ENCODE measurements at places on chromosomes 1 and 21. TPM values are rescaled to one million over a fixed set of nuclear protein-coding genes. Genes with fewer than 3 reads are reported as not detected.

OR14K1 gene
- not detected for total RNA-seq

DNA sequence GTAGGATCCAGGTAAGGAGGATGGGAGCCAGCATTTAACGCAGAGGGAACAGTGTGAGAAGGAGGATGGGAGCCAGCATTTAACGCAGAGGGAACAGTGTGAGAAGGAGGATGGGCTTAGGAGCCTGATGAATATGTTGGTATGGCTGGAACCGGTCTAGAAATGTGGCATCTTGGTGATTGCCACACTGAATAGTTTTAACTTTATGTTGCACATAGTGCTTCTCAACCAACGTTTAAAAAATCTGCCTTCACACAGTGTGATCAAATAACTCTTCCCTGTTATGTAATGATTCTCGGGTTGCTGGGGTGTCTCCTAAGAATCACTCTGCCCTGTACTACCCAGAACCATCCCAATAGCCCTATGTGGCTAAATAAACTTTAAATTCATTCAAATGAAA lies 146.9 kb upstream of the DUSP10 start:
- no peak for DNase-seq

DNA sequence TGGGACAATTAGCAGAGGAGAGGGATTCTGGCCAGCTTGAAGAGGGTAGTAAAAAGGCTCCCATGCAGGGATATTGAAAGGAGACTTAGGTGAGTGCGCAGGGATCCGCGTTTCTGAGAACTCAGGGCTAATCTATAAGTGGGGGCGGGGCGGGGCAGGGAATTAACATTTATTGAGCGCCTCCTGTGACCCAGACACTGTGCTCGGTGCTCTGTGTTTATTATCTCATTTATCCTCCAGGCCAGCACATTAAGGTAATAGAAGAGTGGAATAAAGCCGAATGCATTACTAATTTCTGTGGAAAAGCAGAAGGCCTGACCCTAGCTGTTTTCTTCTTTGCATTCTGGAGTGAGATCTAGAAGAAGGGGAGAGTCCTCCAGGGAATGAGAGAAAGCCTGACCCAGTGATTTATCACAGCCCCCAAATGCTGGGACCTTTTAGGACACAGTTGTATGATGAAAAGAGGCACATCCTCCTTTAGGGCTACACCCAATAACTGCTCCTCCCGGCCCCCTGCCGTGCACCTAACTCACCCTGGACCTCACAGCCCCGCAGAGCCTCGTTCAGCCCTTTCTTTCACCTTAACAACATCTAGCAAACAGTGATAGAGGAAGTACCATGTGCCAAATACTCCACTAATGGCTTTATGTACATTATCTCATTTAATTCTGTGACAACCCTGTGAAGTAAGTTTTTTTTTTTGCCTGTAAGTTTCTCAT lies 317.6 kb downstream of the PBX1 start:
- DNase-seq: no peak

GRCh38 chr1:184624626-184625025 lies 130.0 kb downstream of the EDEM3 start:
- no peak for DNase-seq

GRCh38 chr1:26529405-26529654 lies 231 bp upstream of the RPS6KA1 start:
- no peak for DNase-seq

GRCh38 chr1:78040484-78041089 lies 5.2 kb upstream of the GIPC2 start:
- no peak for DNase-seq

DNA sequence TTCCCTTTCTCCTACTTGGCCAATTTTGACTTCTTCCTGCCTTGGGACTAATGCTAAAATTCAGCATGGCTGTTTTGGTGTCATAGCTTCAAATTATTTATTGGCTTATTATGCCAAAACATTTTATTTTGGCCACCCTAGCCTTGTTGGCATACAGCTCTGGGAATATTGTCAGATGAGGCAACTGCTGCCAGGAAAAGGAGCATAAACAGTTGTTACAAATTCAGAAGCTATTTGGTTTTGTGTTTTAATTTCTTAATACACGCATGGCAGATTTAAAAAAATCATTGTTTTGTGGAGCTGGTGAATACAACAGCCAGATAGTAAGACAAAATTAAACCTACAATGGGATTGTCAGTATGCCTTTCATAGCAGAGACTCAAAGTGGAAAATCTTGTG lies 66.8 kb upstream of the BCL10 start:
- DNase-seq: no peak

GUCA2A gene
- total RNA-seq: not detected

GRCh38 chr1:89464008-89464407 lies 60.6 kb upstream of the LRRC8B start:
- DNase-seq: no peak

TEX38 gene
- total RNA-seq: 0.59 TPM

C4BPA gene
- not detected for total RNA-seq

DNA sequence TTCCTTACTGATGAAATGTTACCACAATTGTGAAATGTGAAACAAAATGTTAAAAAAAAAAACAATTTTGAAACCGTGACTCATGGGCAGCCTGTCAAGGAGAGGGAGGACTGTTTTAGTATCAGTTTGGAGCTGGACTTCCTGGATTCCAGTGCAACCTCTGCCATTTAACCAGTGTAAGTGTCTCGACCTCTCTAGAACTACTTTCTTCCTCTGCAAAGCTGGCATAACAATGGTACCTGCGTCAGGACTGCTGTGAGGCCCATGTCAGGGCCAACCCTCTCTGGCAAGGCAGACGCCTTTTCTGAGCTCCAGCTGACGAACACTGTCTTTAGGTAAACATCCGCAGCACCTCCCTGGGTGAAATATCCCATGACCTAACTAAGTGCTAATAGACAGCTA lies 20.9 kb downstream of the URB1 start:
- no peak for DNase-seq
